ENCODE measurements at places on chromosomes 7 and 10.

- DNase-seq = no peak
Observed at GRCh38 chr10:125024497-125025234, 82.7 kb downstream of the ZRANB1 start.

DNA sequence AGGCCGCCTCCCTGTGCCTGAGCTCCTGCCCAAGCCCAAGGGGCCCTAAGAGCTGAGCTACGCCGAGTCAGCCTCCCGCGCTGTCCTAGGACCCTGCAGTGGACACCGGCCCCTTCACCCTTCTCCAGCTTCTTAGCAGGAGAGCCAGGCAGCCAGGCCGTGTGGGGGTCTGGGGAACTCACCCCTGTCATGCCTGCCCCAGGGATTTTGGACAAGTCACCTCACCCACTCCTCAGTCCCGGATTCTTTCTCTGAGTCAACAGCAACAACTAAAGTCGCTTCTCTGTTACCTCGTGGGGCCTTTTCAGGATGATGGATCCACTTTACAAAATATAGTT, 79.3 kb downstream of the MKI67 start:
- no peak for DNase-seq

DNA sequence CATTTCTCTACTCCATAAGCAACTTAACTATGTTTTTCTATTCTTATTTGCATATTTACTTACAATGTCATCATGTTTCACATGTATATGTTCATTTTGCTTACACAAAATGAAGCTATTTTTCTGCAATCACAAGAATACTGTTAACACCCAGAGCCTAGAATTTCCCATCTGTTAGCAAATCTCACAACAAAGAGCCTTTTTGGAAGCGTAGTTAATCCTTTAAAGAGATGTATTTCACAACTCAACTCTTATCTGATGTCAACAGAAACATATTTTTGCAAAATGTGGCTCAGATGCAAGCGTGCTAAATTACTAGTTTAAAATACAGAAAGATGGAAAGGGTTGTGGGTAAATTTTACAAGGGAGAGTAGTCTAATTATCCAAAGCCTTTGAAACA, 110.6 kb upstream of the COL1A2 start:
- DNase-seq = no peak

GRCh38 chr10:126783806-126784557, 113.5 kb upstream of the C10orf90 start:
- DNase-seq = no peak

- DNase-seq = no peak
Observed at GRCh38 chr10:68870061-68870460, 31.1 kb upstream of the DDX50 start.

- no peak for DNase-seq
Observed at GRCh38 chr10:29104661-29105399, 184.0 kb upstream of the LYZL1 start.

DNA sequence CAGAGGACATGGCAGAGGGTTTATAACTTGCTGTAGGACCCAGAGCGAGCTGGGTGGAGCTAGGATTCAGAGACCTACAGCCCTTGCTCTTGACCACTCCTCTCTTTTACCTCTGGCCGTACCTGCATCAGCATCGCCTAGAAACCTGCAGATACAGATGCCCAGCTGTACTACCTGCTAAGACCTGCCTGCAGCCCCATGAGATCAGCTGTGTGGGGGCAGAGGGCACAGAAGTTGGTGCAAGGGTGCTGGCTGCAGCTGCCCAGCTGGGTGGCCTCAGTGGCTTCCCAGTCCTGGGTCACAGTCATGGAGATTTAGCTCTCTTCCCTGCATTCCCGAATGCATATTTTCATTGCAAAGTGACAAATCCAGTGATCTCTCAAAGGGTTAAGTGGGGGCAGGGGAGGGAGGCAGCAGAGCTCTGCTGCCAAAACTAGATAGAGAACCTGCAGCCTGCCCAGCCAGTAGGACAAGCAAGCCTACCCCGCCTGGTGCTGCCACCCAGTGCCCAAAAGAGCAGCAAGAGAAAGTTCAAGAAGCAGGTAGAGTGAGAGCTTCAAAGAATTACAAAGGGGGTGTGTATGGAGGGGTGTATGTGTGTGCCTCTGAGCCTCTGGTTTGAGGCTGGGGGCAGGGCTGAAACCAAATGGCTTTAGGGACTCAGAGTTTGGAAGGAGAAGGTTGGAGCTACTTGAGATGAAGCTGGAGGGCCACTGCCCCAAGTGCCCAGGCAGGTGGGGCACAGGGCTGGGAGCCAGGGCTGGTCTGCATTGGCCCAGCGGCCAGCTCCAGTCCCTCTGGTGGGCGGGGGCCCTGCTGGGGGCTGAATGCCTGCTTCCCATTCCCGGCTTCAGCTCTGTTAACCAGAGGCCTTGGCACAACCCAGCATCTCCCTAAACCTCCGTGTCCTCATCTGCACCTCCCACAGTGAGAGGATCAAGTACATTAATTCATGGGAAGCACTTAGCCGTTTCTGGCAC, 6.9 kb downstream of the FAM241B start:
- DNase-seq = peak; percentile 40

All from RPMI8226 (cell line).